ENCODE measurements at places on chromosomes 13 and 19.

- no peak for DNase-seq
Observed at GRCh38 chr19:1914826-1915341, 9.7 kb downstream of the ADAT3 start.

DNA sequence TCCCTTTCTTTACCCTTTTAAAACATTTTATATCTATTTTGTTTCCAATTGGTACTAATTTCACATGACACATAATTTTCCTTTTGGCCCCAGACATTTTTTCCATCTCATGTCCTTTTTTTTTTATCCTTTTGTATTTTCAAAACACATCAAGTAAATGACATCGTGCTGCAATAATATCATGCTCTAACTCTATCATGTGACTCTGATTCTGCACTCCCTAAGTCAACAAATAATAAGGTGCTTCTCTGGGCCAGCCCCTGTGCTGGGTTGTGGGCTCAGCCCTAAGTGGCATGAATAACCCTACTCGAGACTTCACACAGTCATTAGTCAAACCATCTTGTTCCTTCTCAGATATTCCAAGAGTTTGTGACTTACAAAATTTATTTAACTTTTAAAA is 21.7 kb downstream of the NALCN start:
- no peak for DNase-seq

GRCh38 chr13:111177081-111177711 is 62.1 kb downstream of the ARHGEF7 start:
- DNase-seq = peak; percentile 67

GRCh38 chr13:64579331-64579730 is 2650.8 kb downstream of the PCDH9 start:
- no peak for DNase-seq

DNA sequence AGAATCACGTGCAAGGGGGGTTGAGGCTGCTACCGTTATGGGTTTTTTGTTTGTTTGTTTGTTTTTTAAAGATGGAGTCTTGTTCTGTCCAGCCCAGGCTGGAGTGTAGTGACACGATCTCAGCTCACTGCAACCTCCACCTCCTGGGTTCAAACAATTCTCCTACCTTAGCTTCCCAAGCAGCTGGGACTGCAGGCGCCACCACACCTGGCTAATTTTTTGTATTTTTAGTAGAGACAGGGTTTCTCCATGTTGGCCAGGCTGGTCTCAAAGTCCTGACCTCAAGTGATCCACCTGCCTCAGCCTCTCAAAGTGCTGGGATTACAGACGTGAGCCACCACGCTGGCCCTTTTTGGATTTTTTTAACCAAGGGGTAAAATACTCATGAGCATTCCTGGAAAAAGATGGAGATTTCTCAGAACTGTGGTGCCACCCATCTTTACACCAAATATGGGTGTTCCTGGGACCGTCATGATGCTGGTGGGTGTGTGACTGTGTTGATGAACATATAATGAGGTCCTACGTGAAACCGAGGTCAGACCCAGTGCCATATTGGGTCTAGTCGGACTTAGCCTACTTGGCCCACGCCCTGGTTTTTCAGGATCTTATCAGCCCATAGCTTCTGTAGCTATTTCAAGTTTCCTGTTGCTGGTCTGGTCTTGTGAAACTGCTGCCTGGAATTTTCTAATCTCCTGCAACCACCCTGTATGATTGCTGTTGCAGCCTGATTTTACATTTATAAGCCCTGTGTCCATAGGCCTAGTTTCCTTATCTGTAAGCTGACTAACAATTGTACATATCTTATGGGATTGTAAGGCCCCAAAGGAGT is 6.2 kb downstream of the PPP1R15A start:
- DNase-seq = peak; percentile 59

DNA sequence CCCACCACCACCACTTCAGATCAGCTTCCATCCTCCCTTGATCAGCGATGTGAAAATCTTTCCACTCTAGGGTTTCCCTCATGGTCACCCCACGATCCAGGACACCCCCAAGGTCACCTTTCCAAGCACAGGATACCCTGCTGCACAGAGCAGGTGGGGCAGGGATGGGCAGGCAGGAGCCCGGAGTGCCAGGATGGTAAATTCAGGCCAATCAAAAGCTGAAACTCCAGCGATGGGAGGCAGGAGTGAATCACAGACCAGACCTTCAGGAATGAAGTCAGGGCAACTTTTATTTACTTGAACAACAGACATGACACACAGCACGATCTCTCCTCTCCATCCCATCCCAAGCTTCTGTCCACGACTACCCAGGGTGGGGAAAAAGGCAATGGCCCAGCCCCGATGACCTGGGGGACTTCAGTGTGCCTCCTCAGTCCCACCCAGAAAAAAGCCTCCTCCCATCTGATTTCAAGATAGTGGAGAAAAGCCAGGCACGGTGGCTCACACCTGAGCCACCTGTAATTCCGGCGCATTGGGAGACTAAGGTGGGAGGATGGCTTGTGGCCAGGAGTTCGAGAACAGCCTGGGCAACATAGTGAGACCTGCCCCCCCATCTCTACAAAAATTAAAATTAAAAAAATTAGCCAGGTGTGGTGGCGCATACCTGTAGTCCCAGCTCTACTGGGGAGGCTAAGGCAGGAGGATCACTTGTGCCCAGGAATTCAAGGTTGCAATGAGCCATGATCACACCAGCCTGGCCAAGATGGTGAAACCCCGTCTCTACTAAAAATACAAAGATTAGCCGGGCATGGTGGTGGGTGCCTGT is 39.2 kb downstream of the ZSWIM4 start:
- no peak for DNase-seq

DNA sequence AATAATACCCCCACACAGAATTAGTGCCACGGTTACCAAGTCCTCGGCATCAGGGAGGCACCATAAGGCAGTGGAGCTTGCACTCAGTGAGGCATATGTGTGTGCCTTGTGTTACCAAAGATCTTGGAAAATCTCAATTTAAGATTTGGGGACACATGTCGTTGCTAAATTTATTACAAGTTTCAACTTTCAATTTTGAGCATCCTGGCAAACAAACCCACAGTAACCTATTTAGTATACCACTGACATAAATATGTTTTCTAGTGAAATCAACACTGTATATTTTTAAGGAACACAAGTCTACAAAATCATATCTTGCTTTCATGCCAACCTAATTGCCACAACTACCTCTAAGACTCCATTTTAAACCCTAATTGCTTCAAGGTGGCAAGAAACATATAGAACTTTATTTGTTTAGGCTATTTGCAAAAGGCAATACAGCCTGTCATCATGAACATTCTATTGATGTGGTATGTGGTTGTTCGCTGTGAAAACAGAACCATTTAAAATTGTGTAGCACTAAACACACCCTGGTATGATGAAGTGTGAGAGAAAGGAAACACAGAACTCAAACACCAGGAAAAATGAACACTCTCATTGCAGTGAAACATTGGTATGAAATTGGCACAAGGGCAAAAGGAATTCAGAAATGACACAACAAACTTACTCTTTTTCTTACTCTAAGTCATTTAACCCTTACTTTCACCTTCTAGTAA is 531.1 kb downstream of the IRS2 start:
- DNase-seq = no peak

GRCh38 chr19:4852484-4852883 is 15.0 kb downstream of the PLIN3 start:
- no peak for DNase-seq

DNA sequence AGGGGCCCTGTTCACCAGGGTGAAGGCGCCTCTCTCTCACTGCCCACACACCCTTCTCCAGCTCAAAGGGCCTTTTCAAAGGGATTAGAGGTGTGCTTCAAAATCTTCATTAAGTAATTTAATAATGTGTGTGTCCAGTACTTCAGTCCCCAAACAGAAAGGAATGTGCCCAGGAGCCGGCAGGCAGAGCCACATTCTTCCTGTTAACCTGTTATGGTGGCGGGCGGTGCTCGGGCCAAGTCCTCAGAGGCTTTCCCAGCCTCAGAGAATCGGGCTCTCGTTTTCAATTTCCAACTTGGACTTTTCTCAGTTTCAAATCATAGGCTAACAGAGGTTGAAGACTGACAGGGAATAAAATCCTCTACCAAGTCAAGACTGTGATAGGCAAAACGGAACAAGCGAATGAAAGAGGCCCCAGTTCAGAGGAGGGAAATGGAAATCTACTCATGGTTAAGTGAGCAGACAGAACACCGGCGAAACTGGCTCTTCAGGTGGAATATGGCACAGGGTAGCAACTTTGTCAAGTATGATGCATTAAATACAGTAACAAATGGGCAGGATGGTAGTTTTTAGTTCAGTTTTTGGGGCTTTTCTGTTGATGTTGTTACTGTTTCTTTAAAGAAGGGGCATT is 68.6 kb downstream of the FOXO1 start:
- no peak for DNase-seq

- DNase-seq = no peak
Observed at GRCh38 chr13:50393628-50394027, 378.4 kb downstream of the KCNRG start.

- no peak for DNase-seq
Observed at GRCh38 chr19:11264452-11265176, 2.3 kb upstream of the DOCK6 start.

- no peak for DNase-seq
Observed at GRCh38 chr13:19567820-19568534, 6.6 kb upstream of the TPTE2 start.

- no peak for DNase-seq
Observed at GRCh38 chr19:11448923-11449554, 13.6 kb downstream of the PRKCSH start.

- DNase-seq = no peak
Observed at GRCh38 chr19:15448778-15449619, 757 bp downstream of the WIZ start.

- DNase-seq = no peak
Observed at GRCh38 chr13:113937527-113938180, 36.2 kb downstream of the C13orf46 start.

DNA sequence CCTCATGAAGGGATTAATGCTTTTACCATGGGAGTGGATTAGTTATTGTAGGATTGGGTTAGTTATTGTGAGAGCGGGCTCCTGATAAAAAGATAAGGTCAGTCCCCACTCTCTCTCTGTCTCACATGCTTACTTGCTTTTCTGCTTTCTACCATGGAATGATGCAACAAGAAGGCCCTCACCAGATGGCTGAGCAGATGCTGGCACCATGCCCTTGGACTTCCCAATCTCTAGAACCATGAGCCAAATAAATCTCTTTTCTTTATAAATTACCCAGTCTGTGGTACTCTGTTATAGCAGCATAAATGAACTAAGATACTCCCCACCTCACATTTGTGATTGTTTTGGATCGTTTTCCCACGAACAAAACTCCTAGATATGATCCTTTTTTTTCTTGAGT is 353.8 kb downstream of the DNAJC15 start:
- no peak for DNase-seq

DNA sequence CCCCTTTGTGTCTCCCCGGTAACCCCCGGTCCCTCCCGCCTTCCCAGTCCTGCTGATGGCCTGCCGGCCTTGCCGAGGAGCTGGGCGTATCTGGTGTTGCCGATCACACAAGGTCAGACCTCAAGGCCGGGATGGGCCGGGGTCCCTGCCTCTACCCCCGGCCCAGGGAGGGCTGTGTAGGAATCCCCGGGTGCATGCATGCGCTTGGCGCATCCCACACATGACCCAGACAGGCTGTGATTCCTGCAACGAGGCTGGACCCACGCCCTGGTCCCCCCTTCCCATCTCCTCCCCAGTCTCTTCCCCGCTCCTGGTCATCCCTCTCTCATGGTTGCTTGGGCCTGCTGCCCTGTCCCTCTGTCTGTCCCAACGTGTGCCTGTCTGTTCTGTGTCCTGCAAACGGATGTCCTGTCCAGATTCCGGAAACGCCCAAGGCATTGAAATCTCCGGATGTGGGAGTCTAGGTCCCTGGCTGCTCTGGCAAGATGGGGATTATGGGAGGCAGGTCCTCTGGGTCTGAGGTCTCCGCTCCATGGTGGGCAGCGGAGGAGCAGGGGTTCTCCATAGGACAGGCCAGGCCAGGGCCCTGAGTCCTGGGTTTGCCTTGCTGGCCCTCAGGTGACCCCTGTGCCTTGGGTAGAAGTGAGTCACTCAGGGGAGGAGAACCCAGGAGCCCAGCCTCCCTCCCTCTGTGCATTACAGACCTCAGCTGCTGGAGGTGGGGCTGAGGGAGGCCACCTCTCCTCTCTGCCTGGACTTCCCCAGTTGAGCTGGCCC is 1.6 kb downstream of the PKN1 start:
- DNase-seq = peak; percentile 49

DNA sequence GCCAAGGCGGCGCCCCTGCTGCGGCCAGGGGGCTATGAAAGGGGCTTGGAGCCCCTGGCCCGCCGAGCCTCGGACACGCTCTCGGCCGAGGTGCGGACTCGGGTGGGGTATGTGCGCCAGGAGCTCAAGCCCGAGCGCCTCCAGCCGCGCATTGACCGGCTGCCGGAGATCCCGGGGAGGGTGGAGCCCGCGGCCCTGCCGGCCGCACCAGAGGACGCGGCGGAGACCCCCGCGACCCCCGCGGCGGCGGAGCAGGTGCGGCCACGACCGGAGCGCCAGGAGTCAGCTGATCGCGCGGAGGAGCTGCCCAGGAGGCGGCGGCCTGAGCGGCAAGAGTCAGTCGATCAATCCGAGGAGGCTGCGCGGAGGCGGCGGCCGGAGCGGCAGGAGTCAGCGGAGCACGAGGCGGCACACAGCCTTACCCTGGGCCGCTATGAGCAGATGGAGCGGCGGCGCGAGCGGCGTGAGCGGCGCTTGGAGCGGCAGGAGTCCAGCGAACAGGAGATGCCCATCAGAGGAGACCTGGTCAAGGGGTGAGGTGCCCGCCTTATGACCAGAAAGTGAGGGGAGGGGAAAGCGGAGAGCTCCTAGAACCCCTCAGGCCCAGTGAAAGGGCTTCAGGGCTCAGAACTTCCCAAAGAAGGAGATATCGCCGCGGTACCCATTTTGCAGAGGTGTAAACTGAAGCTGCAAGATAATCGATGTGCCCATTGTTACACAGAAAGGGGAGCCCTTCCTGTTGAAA is 8.8 kb upstream of the SHKBP1 start:
- no peak for DNase-seq

- no peak for DNase-seq
Observed at GRCh38 chr19:38239816-38240215, 15.8 kb upstream of the DPF1 start.

- DNase-seq = no peak
Observed at GRCh38 chr19:49339301-49340068, 4.3 kb downstream of the CD37 start.

- DNase-seq = no peak
Observed at GRCh38 chr13:20505405-20506366, 20.0 kb downstream of the CRYL1 start.

DNA sequence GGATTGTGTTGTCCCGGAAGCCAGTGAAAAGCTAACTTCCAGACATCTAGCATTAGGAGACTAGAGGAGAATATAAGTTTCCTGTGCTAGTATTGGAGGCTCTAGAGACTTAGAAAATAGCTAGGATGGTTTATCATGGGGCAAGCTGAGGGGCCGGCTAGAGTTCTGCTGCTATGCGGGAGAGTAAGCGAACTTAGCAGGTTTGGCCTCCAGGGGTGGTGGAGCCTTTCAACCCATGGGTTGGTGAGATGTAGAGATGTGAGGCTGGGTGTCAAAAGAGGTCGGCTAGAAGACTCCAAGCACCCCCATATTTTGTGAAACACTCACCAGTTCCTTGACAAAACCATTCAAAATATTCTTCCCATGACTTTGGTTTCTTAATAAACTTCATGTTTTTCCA is 4.4 kb downstream of the SULT2A1 start:
- no peak for DNase-seq
